ENCODE measurements at places on chromosomes 3 and 15.

DNA sequence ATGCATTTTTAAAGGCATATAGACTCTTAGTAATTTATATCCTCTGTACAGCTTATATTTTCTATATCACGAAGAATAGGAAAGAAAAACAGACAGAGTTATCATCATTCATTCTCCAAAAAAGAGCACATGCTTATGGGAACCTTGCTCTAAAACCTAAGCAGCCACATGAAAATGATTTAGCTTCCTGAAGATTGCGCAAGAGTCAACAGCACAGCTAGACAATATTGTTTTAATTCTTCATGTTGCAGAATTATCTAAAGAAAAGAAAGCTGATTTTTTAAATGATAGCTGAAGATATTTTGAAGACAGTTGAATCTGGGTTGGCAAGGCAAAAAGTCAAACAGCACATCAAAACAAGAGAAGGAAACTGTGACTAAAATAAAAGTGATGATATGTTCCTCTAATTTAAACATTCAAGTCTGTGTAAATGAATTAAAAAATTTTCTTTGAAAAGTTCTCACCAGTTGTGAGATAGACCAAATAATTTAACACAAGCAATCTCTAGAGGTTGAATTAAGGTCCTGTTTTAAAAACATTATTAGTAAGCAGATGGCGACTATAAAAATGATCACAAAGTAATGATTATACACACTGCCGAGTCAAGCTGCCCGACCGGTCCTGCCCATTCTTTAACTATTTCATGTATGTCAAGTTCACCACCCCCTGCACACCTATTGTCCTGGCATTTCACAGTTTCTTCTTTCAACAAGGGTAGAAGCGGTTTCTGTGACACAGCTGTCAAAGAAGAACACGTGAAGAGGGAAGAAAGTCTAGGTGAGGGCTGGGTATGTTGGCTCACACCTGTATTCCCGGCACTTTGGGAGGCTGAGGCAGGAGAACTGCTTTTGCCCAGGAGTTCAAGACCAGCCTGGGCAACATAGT is 74.2 kb upstream of the BHLHE40 start:
- peak; percentile 69 for DNase-seq

DNA sequence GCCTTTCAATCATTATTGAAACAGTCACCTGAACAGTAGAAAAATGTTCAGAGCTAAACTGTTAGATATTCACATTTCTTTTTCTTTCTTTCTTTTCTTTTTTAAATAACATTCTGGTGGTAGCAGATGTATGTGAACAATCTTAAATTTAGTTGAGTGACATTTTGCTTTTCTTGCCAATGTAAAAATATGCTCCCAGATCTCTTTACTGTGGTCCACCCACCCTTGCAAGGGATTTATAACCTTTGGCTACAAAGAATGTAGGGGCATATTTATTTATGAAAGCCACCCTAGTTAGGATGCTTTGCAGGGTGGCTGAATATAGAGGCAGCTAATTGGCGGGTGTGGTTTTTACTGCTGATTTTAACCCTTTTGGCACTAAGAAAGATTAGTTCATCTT is 473.9 kb downstream of the MFSD1 start:
- DNase-seq: no peak

DNA sequence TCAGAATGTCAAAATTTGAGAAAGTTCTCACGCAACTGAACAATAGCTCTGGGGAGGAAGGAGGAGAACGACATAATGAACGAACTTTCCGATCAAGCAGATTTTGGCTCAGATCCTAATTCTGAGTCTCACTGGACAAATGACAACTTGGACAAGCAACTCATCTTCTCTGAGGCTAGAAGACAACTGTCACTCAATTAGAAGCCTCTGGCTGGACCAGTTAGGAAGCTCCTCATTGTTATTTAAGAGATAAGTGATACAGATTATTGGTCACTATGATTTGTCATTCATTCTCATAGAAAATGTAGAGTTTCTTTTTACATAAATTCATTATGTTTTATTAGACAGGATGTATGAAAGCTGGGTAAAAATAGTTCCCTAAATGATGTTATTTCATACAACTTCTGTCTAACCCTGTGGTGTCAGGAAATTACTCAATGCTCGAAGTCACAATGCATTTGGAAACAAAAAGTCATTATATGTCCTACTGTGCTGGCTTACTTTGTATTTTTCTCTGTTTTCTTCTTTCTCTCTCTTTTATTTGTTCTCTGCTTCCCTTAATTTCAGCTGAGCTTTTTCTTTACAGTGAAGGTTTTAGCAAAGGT is 11.0 kb upstream of the C3orf49 start:
- DNase-seq: no peak

DNA sequence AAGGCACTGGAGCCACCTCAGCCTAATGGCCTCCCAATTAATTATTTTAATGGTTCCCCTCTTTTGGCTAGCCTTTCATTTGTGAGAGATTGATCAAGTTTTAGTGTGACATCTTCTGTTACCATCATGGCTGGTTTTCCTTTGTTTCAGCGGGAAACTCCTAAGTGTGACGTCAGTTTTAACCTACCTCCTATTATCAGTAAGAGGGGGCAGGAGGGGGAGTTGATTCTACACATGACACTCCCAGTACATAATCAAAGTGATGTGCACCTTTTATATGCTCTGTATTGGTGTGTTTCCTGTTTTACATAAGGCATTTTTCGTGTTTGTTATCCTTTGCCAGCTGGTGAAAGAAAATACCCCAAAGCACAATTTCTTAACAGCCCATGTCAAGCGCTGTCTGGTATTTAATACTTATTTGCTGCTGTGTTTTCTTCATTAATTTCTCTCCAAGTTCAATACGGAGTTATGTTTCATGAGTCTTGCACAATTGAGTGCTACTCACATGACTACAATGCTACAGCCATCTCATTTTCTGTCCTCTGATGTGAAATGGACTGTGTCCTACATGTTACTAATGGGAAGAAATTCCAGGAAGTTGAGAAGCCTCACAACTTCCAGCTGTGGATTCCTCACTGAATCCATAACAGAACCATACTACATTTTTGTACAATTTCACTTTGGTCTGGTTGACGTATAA is 52.2 kb upstream of the POLR2M start:
- DNase-seq: peak; percentile 62

GRCh38 chr3:65902304-65902793 is 136.4 kb downstream of the MAGI1 start:
- peak; percentile 85 for DNase-seq

GRCh38 chr3:17399586-17399985 is 342.8 kb downstream of the TBC1D5 start:
- no peak for DNase-seq
